ENCODE measurements at places on chromosomes 16 and 17. TPM values are rescaled to one million over a fixed set of nuclear protein-coding genes. Genes with fewer than 3 reads are reported as not detected.

Gene GNG13
- polyA plus RNA-seq = not detected

Gene CNTNAP4
- not detected for polyA plus RNA-seq

Gene KIF1C
- 1.8 TPM for polyA plus RNA-seq

DNA sequence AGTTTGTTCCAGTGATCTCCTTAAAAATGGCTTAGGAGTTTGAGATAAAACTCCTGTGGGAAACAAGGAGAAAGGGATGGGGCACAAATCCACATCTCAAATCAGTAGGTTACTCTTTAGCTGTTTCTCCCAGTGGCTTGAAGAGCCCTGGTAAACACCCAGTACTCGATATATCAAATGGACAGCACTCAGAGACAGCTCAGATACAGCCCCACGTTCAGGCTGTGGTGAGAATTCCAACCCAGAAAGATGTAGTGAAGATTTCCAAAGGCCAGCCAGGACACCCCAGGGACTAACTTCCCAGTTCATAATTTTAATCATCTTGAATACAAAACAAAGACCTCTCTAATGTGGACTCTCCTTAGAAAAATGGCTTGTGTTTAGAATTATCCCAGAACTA lies 6.4 kb upstream of the VEZF1 start:
- H3K36me3 ChIP-seq = no peaks in the 10 kb centered on the region
- no peak for DNase-seq

DNA sequence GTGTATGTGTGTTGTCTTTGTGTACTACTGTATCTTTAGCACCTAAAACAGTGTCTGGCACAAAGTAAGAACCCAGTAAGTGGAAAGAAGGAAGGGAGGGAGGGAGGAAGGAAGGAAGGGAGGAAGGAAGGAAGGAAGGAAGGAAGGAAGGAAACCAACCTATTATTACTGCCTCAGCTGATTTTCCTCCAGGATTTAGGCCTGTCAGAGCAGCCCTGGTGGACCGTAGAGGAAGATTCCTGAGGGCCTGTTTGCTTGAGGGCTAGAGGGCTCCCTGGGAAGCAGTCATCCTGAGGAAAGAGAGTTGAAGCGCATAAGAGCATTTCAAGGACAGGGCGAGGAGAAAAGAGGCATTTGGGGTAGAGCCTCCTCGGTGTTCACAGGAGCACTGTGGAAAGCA lies 61.5 kb downstream of the WSB1 start:
- no peaks in the 10 kb centered on the region for H3K36me3 ChIP-seq
- H3K27me3 ChIP-seq = no peaks in the 10 kb centered on the region
- DNase-seq = no peak

DNA sequence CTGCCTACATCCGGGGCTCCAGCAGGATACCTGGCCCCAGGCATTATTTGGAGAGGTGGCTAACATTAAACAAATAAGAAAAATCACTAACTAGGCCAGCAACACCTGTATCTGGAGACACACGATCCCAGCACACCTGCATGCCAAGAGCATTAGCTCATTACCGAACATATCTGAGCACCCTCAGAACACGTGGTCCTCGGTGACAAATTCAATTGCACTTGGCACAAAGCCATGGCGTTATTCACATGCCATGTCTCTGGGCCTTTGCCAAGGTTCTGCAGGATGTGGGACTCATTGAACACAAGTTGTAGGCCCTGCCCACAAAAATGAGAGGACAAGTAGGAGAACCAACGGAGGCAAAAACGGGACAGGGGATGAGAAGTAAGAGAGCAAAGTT lies 552.3 kb downstream of the TOX3 start:
- no peak for DNase-seq
- H3K27ac ChIP-seq = no peak overlapping the region
- H3K27me3 ChIP-seq = no peaks in the 10 kb centered on the region

DNA sequence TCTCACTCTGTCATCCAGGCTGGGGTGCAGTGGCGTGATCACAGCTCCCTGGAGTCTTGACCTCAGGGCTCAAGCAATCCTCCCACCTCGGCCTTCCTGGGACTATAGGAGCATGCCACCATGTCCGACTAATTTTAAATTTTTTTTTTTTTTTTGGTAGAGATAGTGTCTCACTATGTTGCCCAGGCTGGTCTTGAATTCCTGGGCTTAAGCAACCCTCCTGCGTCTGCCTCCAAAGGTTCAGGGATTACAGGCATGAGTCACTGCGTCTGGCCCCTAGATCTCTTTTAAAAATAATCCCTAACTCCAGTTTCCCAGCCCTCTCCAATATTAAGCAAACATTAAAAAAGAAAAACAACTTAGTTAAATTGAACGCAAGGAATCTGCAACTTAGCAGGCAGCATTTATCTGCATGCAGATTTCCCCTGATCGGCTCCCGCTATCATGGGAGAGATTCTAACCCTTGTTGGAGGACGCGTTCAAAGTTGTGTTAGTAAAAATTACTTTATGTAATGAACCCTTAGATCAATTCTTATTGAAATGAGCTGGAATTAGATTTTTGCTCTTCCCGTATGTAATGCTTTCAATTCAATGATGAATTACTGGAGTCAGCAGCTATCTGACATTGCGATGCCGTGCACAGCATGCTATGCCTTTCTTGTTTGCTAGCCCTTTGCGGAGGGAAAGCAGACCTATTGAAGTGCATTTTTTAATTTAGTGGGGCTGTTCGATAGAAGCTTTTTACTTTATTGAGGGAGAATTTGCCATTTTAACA lies 171.7 kb downstream of the HAPSTR1 start:
- H3K27me3 ChIP-seq = no peaks in the 10 kb centered on the region
- H3K4me1 ChIP-seq = no peaks in the 10 kb centered on the region
- H3K36me3 ChIP-seq = no peaks in the 10 kb centered on the region
- no peak for DNase-seq
- no peak overlapping the region for H3K4me3 ChIP-seq
- H3K27ac ChIP-seq = no peak overlapping the region

All from CD4-positive, alpha-beta memory T cell (primary cell).